Sigmoid colon (tissue), 7 donors: ENCODE measurements at places on chromosomes 13 and 19. TPM values are rescaled to one million over a fixed set of nuclear protein-coding genes. Genes with fewer than 3 reads are reported as not detected.

DNA sequence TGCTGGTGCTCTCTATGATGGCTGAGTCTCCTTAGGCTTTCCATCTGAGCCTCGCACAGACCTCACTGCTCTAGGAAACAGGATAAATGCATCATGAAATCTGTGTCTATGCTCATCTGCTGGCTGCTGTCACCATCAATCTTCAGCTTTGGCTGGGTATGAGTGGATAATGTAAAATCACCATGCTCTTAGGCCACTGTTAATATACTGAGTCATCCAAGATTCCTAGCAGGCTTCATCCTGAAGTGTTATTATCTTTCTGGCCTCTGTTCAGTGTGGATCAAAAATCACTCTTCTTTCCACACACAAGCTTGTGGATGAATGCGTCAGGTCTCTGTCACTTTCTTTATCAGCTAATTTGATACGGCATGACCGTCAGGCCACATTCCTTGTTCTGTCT lies 317.4 kb downstream of the NALCN start:
- no peak for DNase-seq

- DNase-seq: peak; percentile 91
These were observed 3.2 kb downstream of the VSIG10L start for GRCh38 chr19:51338563-51339312.

- no peak for DNase-seq
These were observed 12.5 kb upstream of the CYP2A6 start for GRCh38 chr19:40862785-40863184.

DNA sequence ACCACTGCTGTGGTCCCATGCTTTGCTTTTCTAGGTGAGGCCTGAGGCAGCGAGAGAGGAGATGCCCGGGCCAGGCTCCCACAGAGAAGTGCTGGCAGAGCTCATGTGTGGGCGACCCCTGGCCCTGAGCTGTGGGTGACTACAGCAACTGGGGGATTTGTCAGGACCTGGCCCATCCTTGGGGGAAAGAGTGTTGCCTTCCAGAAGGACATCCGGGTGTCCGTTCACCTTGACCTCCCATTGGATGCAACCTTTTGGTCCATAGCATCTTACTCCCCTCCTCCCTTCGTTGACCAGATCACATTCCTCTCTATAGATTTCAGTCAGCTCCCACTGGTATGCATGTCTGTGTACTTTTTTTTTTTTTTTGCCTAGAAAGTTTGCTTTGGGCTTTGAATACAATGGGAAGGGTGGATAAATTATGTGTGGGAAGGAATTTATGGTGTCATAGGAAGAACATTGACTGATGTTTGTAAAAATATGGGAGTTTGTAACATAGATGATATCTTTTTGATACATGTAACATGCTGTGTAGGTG lies 84.2 kb upstream of the RNF113B start:
- DNase-seq: no peak

GRCh38 chr13:108031865-108032264 lies 183.5 kb downstream of the LIG4 start:
- DNase-seq: no peak

KLK5 gene
- total RNA-seq: not detected

GRCh38 chr13:22592515-22592914 lies 588.3 kb upstream of the SGCG start:
- no peak for DNase-seq

- no peak for DNase-seq
These were observed 1.6 kb downstream of the MYH14 start for GRCh38 chr19:50204811-50205675.

GRCh38 chr19:19459073-19459472 lies 53.6 kb downstream of the GATAD2A start:
- no peak for DNase-seq

DNA sequence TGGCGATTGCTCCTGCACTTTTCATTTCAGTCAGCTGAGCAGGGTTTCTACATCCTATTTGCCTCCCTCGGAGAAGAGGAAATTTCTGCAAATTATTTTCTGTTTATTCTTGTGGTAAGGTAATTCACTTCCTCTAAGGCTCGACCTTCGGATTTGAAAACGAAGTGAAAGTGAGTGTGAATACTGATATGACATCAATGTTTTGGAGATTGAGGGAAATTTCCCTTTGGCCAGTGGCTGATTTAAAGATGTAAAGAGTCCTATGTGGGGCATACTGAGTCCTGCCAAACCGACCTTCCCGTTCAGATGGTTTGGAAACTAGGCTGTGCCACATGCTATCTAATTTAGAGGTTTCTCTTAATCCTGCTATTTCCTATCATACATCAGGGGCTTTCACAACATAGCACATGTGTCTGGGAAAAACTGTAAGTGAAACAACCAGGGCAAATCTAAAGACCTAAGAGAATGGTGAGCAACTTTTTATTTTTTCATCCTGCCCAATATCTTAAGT lies 112.3 kb downstream of the POSTN start:
- DNase-seq: no peak

GRCh38 chr13:42239161-42239560 lies 32.8 kb upstream of the AKAP11 start:
- DNase-seq: no peak

GRCh38 chr13:28889086-28889732 lies 69.1 kb downstream of the MTUS2 start:
- DNase-seq: no peak

DNA sequence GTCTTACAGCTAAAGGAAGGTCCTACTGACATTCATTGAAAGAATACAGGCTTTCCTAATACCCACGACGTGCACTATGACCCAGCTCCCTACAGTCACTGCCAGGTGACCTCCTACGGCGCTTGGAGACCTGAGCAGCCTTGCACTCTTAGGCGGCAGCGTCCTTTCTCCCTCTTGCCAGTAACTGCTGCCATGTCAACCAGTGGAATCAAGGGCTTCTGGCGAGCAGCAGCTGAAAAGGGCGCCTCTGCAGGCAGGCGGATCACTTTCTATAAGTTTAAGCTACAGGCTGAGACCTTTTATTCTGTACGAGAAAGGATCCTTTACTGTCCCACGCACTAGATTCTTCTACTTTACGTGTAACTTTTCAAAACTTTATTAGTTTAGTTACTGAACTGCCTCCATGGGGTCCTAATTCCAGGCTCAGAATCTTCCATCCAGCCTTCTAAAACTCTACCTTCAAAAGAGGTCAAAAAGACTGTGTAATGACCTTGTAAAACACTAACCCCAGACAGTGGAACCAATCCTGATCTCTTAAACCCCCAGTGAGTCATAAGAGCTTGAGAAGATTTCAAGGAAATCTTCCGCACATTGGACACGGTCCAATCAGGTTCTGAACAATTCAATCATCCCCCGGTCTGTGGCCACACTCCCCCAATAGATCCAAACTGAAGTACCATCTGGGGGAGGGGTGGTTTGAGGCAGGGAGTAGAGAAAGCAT lies 1.9 kb downstream of the KCTD12 start:
- peak; percentile 78 for DNase-seq

GRCh38 chr13:40981361-40981760 lies 37.8 kb downstream of the ELF1 start:
- no peak for DNase-seq

GRCh38 chr13:79781829-79782540 lies 301.0 kb downstream of the NDFIP2 start:
- no peak for DNase-seq

DNA sequence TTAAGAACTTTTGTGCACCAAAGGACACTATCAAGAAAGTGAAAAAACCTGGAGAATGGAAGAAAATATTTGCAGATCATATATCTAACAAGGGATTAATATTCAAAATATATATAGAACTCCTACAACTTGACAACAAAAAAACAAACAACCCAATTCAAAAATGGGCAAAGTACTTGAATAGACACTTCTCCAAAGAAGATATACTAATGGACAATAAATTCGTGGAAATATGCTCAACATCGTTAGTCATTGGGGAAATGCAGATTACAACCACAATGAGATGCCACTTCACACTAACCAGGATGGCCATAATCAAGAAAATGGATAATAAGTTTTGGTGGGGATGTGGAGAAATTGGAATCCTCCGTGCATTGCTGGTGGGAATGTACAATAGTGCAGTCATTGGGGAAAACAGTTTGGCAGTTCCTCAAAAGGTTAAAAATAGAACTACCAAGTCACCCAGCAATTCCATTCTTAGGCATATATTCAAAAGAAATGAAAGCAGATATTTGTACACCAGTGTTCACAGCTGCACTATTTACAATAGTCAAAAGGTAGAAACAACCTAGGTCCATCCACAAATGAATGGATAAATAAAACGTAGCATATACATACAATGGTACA lies 2.2 kb upstream of the LSR start:
- no peak for DNase-seq

- DNase-seq: no peak
These were observed 90.6 kb downstream of the TEX26 start for GRCh38 chr13:31022928-31023530.

GRCh38 chr13:20173116-20173746 lies 12.4 kb upstream of the GJA3 start:
- no peak for DNase-seq

GRCh38 chr13:101190337-101190736 lies 226.0 kb downstream of the NALCN start:
- no peak for DNase-seq

FPR3 gene
- 1.9 TPM for total RNA-seq

DNA sequence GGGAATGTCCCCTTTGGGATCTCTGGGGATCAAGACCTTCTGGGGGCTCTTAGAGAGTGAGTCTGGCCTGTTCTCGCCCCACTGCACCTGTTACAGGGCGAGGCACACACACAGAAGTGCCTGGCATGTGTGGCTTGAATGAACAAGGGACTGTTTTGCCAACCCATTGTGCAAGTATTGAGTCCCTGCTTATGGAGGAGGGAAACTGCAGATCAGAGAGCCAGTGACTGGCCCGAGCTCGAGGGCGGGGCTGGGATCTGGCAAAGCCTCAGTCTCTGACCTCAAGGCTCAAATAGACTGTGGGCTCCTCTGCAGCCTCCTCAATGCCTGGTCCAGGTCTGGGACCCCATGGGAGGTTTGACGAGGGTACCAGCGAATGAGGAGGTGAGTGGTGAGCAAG lies 5.5 kb downstream of the RAVER1 start:
- DNase-seq: no peak

GRCh38 chr19:45187421-45188100 lies 9.0 kb downstream of the BLOC1S3 start:
- DNase-seq: no peak

- DNase-seq: peak; percentile 97
These were observed 1.7 kb downstream of the JUND start for GRCh38 chr19:18279516-18280246.

GRCh38 chr13:40221460-40222201 lies 444.8 kb downstream of the FOXO1 start:
- no peak for DNase-seq

DNA sequence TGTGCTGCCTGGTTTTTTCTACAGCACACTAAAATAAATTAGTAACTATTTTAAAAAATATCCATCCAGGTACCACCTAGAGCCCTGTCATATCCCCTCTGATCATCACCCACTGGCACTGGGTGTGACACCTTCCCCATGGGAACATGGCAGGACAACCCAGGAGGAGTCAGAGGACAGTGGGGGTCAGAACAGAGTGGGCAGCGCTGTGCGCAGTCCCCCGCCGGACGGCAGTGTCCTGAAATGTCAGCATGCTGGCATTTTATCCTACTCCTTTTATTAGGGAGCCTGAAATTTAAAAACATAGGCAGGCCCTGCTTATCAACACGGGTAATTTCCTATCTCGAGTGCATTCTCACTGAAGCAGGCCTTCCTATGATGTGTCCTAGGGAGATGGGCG lies 42.1 kb upstream of the GAS6 start:
- no peak for DNase-seq

DNA sequence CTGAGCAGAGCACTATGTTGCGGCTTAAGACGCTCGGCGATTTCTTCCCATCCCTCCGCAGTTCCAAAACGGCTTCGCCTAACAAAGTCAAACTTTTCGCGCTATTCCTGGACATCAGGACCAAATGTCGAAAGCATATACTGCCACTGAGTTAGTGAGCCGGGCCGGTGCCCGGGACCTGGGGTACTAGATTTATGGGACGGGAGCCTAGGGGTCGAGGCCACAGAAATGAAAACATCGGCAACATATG lies 699 bp downstream of the RCBTB2 start:
- no peak for DNase-seq

DNA sequence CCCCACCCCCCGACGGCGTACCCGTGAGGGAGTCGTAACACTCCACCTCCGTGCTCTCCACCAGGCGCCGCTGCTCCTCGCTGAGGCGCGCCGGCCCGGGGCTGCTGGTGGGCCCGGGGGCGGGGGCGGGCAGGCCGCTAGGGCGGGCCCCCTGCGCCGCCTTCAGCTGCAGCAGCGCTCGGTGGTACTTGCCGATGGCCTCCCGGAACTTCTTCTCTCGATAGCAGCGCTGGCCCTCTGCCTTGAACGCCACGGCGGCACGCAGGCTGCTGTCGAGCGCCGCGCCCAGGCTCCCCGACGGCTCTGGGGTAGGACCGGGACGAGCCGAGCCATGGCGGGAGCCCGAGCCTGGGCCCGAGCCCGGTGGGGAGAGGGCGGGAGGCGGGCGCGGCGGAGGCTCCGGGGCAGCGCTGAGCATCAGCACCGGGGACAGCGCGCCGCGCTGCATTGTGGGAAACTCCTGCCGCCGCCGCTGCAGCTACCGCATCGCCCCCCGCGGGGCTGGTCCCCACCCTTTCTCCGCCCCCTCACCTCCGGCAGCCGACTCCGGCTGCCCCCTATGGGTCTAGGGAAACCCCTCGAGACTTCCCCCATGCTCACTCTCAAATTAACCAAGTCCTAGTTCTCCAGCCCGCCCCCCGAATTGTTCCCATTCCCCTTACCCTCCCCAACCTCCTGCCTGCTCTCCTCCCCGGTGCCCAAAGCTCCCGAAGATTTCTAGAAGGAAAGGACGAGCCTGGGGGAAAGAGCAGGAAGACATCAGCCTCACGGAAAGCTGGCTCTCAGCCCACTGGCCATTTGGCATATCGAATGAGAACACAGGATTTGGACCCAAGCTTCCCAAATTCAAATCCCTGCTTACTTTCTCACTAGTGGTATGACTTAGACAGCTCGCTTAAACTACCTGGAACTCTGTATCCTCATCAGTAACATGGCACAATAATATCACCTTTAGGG lies at the start of gene TTC9B:
TTC9B (minus strand) TSS at position 451 of the 957 bp plus-strand sequence; CDS start at position 448, 3 bp downstream.
- DNase-seq: no peak

TEAD2 gene
- 61.2 TPM for total RNA-seq
